ENCODE measurements at places on chromosomes 6 and 20.
A peak's percentile ranks its signal among the peaks of the same experiment; 100 is the strongest.

DNA sequence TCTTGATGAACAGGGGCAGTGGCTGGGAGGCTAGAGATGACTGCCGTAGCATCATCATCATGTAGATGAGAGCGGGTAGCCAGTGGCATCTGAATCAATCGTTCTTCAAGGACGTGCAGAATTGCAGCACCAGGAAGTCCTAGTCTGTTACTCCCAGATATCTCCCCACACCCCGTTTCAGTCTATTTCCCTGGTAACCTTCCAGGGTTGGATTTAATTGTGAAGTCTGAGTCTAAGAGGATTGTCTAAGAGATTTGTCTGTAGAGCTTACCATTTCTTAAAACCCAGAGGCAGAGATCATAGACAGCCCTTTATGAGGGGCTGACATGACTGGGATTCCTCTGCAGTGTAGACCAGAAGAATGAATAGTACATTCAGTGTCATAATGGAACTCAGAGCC lies 16.6 kb upstream of the CD83 start:
- no peak for DNase-seq

DNA sequence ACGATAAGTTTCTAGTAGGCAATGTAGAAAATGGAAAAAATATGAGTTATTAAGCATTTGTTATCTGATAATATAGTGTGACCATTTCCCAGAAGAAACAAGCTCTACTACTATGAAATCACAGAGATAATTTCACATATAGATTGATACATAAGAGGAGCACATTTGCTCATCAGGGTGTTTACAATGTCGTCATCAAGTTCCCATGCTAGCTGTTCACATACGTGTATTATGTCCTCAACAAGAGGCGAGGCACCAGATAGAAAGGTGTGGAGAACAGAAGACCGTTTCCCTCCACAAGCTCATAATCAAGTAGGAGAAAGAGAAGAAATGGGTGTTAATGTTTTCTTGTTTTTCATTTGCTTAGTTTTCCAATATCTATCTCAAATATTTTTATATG lies 326.1 kb upstream of the ARID1B start:
- DNase-seq = no peak

DNA sequence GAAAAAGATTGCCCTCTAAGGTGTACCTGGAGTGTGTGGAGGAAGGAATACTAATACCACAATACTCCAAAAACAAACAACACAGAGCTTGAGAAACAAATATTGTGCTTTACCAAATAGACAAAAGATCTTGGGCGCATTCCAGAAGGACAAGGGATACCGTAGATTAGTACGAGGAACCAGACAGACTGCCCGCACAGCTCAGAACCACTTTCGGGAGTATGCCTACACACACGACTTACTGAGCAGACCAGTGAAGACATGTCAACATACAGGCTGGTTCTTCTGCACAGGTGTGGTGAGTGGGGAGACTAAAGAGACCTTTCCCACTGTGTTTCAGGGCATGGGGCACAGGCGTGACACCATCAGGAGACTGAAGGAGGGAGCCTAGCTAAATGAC lies 15.8 kb upstream of the FOXQ1 start:
- DNase-seq = no peak

GRCh38 chr6:24796616-24797290 lies 2.0 kb downstream of the ARMH2 start:
- DNase-seq = no peak

GRCh38 chr20:57996936-57997890 lies 231.2 kb downstream of the ANKRD60 start:
- no peak for DNase-seq

GRCh38 chr6:64812138-64812537 lies 894.9 kb downstream of the EYS start:
- no peak for DNase-seq

DNA sequence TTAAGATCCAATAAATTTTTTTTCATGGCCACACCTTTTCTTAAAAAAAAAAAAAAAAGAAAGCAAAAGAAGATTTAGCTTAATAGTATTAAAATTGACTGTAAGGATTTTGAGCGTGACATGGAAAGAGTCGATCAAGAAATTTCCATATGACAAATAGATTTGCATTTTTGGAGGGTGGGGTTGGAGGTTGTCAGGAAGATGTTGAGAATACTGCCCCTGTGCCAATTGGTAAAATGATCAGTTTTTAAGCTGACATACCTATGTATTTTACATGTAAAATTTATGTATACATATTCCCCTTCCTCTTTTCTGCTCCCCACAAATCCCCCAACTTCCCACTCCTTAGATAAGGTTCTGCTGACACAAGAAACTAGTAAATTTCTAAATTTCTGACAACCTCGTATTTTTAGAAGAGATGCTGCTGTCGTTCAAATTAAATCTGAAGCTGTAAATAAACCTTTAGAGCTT lies 520.9 kb downstream of the CD83 start:
- DNase-seq = no peak

DNA sequence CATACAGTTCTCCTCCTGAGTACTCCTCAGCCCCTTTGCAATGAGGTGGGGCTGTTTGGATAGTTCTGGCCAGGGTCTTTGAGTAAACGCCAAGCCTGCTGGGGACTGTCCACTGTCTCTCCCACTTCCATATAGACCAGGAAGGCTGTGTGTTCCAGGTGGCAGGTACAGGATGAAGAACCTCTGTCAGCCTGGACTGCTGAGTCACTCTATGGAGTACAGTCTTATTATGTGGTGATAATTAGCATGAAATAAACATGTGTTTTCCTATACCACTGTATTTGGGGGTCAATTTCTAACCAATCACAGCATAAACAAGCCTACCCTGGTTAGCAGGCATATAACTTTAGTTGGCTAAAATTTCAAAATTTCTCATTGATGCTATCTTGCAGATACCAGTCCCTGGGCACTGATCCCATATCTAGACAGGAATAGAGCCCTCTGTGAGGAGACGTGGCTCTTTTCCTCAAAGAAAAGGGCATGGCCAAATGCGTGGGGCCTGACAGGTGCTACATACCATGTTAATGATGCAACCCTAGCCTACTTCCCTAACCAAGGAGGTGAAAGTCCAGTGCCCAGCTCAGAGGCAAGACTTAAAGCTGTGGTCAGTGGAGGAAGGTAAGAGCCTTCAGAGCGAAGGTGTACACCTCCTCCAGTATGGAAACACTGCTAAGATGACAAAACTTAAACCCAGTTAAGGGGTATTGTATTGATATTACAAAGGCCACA lies 4.5 kb upstream of the ALDH8A1 start:
- no peak for DNase-seq

- no peak for DNase-seq
Observed at GRCh38 chr6:80547827-80548226, 441.4 kb downstream of the BCKDHB start.

GRCh38 chr6:107698146-107698545 lies 126.0 kb downstream of the SCML4 start:
- no peak for DNase-seq

DNA sequence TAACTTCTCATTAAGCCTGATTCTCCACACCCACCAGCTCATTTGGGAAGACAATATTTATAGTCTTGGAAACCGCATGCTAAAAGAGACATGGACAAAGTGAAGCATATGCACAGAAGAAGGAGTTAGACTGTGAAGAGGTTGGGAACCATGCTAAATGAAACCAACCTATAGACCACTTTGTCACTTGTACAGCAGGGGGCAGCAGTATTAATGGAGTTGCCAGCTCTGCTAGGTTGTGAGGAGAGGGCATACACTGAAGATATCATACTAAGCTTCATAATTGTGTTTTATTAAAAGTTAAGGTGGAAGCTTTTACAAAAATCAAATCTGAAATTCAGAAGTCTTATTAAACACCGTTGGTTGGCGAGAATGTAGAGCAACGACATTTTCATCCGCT lies 38.3 kb upstream of the HMGCLL1 start:
- no peak for DNase-seq

DNA sequence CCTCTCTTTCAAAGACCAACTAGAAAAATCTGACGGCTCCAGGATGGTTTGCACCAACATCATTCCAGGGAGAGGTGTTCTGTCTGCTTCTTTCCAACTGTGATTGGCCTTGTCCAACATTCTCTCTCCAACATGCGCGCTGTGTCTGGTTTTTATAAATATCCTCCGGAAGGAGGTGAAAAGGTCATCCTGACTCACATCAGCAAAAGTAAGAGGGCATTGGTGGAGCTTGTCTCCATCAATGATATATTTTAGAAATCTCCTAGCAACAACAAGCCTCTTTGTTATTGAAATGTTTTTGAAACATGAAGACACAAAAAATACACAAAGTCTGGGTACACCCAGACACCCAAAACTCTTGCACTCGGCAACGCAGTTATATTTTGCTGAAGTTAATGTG lies 475.3 kb upstream of the JARID2 start:
- no peak for DNase-seq

GRCh38 chr20:51333971-51334370 lies 208.5 kb downstream of the NFATC2 start:
- no peak for DNase-seq

DNA sequence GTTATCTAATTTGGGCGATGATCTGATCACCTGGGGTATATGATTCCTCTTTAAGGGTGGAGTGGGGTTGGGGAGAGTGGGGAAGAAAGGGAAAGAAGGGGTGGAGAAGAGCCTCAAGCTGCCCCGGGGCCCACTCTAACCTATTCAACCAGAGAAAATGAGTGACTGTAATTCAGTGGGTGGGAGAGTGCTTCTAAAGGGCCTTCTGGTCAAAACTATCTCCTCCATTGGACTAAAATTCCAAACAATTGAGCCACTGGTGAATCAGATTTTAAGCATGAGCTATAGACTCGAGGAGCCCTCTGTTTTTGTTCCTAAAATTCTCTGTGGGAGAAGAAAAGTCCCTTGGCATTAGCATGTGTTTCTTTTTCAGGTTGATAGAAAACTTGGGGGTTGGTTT lies 296.8 kb downstream of the CLIC5 start:
- DNase-seq = no peak

- DNase-seq = peak; percentile 9
Observed at GRCh38 chr20:1671891-1672669, 14.5 kb upstream of the SIRPG start.

- no peak for DNase-seq
Observed at GRCh38 chr20:50195524-50196120, 5.0 kb downstream of the CEBPB start.

GRCh38 chr6:101683884-101684283 lies 290.4 kb downstream of the GRIK2 start:
- DNase-seq = no peak

GRCh38 chr6:136669299-136669699 lies 119.1 kb upstream of the MAP7 start:
- no peak for DNase-seq

DNA sequence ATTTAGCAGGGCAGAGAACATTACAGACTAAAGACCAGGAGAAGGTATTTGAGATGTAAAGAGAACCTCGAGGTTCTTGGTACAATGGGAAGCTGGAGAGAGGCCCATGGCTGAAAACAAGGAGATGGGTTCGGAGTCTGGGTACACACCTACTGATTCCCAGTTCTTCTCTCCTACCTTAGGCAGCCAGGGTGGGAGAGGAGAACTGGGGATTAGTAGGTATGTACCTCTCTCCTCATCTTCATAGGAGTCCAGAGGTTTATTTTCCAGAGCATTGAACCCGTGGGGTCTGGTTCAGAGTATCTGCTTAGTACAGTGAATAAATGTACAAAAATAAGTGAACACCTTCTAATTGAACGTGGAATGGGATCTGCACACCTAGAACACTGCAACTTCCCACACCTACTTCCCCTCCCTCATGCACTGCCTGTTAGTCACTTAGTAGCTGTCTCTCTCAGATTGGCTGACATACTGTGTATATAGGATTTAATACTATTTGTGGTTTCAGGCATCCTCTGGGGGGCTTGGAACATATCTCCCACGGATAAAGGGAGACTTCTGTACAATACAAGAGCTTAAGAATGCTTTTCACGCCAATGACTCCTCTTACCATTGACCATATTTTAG lies 23.5 kb upstream of the NUP153 start:
- DNase-seq = no peak

- DNase-seq = no peak
Observed at GRCh38 chr20:8811801-8812594, 256.9 kb upstream of the PLCB4 start.

DNA sequence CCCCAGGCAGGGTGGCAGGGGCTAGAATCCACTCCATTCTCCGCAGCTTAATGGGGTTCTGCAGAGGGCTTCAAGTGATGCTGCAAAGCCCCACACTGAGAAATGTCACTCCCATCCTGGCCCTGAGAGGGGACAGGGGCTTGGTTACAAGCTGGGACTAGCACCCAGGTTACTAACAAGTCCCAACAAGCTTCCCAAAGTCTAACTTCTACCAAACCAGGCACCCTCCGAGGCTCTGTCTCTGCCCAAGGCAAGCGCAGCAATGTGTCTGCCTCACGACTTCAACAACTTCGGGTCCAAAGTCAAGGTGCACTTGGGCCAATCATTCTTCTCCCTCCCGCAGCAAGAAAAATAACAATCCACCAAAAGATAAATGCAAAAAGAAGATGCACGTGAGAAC lies 45.6 kb downstream of the NFATC2 start:
- no peak for DNase-seq

DNA sequence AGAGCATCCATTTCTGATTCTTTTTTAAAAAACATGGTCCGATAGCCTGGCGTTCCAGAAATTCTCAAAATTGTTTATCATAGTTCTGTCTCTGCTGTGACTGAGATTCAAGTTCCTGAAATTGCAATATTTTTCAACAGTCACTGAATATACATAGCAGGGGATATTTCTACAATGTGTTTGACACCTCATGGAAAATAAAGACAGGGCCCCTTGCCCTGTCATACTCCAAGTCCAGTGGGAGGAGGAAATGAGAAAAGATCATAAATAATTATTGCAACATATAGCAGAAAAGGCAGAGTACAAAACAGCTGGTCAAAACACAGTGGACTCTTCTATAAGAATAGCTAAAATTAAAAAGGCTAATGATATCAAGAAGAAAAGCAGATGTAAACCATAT lies 234.8 kb upstream of the SPTLC3 start:
- DNase-seq = no peak

DNA sequence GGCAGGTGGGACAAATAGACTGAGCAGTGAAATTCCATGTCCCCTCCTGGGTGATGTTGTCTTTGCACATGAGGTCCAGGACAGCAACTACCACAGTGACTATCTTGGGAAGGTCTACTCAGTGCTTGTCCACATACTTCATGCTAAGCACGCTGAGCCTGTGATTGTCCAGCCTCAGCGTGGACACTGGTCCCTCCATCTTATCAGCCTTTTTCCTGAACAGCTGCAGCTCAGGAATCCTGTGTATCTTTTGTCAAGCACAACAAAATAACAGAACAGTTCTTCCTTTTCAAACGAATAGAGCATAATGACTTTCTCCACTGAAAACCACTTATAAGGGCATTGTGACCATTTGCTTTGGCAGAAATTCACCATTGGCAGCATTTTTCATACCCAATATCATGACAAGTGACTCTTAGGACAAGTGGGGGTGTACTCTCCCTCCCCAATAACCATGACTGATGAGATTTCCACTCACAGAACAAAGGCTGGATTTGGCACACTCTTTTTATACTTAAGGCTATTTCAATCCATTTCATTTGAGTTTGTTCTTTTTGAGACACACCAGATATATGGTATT lies 90.3 kb downstream of the FYN start:
- no peak for DNase-seq

- DNase-seq = no peak
Observed at GRCh38 chr6:44733126-44733525, 345.6 kb downstream of the CDC5L start.

GRCh38 chr20:45010399-45010828 lies 44.1 kb downstream of the STK4 start:
- DNase-seq = no peak
